EH (cell line): ENCODE measurements at places on chromosomes 1 and 21.

GRCh38 chr1:181184621-181185020, 96.1 kb downstream of the IER5 start:
- DNase-seq, result no peak

DNA sequence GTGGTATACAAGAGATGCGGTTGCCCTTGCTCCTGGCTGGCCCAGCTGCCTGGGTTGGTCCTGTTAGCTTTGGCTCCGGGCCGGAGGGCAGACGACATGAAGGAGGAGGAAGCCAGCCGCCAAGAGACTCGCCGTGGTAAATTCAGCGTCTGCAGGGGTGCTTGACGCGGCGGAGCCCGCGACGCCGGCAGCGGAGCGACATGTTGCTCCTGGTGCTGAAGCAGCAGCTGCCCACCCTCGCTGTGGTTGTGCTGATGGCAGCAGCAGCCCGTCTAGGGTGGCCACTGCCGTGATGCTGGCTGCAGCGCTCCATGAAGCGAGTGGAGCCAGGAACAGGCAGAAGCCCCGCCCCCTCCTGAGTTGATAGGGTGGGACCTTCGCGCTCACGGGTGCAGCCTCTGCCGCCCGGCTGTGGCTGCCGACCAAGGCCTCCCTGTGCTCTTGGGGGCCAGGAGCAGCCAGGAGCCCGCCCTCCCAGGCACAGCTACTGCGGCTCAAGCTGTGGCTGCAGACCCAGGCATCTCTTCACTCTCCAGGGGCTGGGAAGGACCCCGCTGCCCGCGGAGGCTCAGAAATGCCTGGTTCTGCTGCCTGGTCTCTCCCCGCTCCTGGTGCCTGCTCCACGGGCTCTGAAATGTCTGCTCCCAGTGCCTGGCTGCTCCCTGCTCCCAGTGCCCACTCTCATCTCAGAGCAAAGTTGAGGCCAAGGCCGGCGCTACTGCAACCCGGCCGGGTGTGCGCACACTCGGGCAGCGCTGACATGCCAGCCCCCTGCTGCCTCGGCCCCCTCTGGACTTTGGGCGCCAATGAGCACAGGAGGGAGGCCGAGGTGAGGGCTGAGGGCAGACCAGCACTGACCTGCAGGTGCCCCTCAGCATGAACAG, 4.4 kb upstream of the ZNF692 start:
- peak; percentile 86 for DNase-seq

GRCh38 chr1:169694304-169695075, 16.9 kb downstream of the SELL start:
- no peak for DNase-seq

DNA sequence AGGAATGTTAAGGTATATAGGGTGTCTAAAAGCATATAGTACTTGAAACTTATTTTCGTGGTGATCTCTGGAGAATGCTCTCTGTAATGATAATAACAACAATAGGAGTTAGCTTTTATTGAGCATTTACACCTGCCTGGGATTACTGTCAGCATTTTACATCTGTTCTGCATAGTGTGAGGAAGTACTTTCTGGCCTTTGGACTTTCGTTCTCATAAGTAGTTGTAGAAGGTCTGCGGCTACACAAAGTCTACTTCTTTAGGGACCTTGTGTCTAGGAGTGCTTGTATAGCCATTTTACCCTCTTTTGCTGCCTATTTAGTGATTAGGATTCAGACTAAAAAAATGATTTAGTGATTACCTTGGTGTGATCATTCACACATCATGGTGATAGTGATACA, 103.6 kb upstream of the GPR52 start:
- no peak for DNase-seq

GRCh38 chr1:178337091-178337706, 159.6 kb downstream of the CLEC20A start:
- DNase-seq, result peak; percentile 38

- no peak for DNase-seq
These were observed 60.4 kb downstream of the LAMC2 start for GRCh38 chr1:183246436-183246835.

GRCh38 chr21:34690793-34691175, 22.0 kb downstream of the CLIC6 start:
- DNase-seq, result no peak

DNA sequence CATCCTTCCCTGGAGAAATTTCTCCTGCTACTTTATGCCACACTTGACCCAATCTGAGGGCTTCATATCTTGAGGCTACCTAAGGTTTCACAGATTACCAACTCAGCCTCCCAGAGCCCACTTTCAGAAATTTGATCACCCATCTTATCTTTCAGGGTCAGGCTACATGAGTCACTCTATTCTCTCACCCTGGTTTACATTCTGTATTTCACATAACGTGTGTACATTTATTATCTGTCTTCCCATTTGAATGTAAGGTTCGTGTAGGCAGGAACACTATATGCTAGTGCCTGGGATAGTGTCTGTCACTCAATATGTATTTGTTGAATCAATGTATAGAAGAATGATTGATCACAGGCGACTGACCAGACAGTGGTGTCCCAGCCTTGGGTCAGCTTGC, 124.8 kb downstream of the UBE2U start:
- no peak for DNase-seq

DNA sequence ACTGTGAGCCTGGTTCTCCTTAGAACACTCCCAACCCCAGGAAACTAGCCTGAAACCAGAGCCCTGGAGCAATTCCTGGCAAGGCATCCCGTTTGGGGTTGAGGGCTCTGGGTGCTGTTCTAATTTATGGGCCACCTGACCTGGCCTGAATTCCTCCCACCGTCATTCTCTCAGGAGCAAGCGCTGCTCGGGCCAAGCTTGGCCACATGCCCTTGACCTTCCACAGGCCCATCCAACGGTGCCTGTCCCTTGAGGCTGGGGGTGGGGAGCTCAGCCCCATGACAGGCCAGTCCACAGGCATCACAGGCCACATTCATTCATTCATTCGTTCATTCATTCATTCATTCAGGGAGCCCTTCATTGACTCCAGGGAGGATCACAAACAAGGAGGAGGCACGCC, 5.3 kb downstream of the PADI2 start:
- DNase-seq, result no peak

DNA sequence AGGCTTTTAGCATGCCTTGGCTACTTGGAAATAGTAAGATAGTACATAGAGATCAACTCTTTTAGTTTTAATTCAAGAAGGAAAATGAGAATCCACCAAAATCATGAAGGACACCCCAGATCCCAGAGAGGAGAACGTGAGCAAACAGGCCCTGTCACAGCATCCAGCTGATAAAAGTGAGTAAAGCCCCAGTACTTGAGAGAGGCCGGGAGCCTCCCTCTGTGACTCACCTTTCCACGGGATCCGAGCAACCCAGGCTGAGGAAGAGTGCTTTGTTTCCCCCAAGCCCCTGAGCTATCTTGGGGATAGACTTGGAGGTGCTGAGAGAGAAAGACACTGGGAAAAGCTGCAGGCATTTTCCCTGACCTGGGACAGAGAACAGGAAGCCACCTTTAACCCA, 238.6 kb downstream of the DUSP10 start:
- no peak for DNase-seq

DNA sequence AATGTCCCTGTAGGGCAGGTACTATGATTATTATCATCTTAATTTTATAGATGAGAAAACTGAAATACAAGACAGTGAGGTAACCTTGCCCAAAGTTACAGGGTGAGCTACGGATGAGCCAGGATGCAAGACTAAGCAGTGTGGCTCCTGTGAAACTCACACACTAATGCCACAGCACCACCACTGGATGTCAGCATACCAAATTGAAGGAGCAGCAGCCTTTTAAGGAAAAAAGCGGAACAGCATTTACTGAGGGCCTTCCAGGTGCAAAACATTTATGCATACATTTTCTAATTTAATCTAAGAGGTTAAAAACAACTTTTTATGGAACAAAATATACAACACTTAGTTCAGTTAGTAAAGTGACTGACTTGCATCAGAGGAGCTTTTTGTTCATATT, 41.7 kb downstream of the SEC16B start:
- DNase-seq, result peak; percentile 59

DNA sequence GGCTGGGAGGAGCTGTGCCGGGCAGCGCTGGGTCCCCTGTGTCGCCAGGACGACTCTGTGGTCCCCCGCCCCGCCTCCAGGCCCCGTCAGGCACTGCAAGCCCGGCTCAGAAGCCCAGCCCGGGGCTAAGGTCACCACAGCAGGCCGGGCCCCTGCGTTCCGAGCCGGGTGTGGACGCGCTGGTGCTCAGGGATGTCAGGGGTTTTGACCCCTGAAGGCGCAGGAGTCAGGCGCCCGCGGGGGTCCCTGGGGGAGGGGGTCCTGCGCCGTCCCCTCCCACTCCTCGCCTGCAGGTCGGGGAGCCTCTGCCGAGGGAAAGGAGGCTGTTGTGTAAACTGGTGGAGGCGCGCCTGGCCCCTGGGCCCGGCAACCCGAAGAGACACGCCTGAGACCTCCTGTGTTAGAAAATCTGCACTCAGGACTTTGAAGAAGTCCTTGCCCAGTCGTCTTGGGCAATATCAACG, 23.7 kb upstream of the TMEM54 start:
- no peak for DNase-seq

DNA sequence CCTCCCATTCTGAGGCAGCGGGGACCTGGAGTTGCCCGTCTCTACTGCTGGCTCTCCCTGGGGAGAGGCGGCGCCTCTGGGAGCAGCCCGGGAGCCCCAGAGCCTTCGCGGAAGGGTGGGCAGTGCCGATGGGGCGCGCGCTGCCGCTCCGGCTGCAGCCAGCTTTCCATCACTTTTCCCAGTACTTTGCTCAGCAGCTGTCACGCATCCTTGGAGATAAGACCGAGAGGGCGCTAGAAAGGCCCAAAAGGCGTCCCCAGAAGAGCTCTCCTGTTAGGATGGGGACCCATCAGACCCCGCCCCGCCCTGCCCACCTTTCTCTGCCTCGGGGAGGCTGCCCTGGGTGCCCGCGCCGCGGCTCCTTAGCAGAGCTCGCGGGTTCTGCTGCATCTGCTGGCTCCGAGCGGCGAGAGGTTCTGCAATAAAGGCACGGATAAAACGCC, 534 bp downstream of the KCNH1 start:
- peak; percentile 33 for DNase-seq

DNA sequence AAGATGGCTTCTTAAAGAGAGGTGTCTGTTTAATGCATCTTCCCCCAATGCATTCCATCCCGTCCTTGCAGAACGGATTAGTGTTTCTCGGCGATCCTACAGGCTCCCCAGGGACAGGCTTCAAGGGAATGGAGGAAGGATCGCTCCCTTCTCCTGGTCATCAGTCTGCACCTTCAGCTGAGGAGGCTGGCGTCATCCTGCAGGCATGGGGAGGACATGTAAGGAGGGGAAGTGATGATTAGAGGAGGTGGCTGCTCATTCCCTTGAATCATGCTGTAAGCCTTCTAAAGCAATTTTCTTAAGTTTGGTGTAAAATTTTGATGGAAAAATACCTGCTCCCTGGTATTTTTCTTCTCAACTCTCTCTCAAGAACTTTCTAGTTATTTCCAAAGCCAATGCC, 603.6 kb downstream of the NPHP4 start:
- DNase-seq, result no peak

DNA sequence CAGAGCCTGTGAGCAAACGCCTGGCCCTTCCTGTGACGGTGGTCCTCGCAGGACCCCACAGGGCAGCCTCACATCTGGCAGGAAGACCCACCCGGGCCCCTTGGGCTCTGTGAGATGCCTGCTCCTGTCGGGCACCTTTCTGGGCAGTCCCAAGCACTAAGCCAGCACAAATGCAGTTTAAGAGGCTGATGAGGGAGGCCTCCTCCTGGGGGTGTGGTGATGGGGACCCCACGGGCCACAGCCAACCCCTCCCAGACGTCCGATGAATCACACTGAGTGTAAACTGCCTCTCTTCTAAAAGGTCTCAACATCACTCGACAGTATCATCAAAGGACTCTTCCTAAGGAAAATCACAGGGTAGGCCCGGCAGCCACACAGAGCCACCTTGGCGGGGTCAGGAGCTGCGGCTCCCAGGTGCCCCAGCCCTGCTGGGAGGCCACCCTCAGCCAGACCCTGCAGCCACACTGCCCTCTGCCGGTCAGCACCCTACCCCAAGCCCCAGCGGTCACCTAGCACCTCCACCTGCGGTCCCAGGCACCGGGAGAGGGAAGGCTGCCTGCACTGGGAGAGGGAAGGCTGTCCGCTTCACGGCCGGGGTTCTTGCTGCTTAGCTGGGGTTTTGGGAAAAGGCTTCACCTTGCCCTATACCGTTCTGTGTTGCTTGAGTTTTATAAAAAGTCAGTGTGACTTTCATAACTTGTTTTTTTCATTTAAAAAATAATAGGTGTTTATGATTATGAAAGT, 3.9 kb upstream of the PRKCZ start:
- peak; percentile 2 for DNase-seq

DNA sequence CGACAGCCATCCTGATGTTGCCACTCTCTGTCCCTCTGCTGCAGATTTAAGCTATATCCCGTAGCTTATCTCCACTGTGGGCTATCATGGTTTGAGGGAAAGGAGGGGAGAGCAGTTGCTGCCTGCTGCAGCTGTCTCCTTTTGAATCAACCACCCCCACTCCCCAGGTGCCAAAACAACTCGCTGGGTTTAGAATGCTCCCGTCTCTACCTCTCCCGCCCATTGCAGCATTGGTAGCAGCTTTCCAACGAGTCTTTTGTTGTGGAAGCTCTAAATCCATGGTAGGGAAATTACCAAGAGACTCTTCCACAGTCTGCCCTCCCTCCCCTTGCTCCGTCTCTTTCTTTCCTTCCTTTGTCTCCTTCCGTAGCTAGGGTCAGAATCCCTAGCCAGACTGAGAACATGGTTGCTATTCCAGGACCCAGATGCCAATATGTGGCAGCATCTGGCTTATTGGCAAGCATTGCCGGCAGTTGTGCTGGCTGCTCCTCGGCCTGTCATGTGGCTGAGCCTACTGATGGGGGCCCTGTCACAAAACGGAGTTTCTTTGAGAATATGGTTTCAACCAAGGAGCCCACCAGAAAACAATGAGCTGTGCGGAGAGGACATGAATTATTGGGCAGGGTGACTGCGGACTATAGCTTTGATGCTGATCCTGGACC, 230.7 kb downstream of the RPS6KC1 start:
- DNase-seq, result no peak

- no peak for DNase-seq
These were observed 9.5 kb upstream of the SLC2A5 start for GRCh38 chr1:9078752-9079500.

DNA sequence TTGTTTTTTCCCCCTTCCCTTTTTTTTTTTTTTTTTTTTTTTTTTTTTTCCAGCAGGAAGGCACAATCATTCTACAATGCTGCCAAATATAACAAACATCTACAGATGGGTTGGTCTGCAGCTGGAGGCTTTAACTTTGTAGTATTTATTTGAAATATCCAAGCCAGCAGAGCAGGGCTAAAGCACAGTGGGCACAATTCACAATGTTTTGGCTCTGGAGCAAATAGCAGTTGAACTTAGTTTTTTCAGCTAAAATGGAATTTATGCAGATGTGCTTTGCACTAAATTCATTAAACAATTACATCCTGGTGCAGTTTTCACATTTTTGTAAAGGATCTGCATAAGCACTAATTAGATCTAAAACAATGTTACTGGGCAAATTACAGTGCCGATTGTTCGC, 39.8 kb upstream of the ZBTB18 start:
- peak; percentile 63 for DNase-seq

DNA sequence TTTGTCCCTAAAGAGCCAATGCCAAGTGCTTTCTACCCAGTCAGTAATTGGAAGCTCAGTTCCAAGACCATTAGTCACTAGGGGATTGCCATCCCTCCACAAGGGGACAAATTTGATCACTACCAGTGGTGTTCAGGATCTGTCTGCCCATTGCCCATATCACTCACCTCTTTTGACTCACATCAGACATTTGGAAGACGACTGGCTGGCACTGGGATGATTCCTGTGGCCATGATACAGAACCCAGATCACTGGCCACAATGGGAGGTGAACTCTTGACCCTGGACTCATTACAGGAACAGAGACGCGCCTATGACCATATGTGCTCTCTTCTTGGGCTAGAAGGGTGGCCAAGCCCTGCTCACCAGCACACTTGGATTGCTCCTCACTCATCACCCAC, 71.0 kb downstream of the COLGALT2 start:
- DNase-seq, result no peak
